NK-92 treated with Interleukin-12 subunit alpha and Interleukin-12 subunit beta, amount 100 ng/mL, for 24 hours (cell line): ENCODE measurements at places on chromosomes 1 and 21.

GRCh38 chr1:15681349-15682292, 2.5 kb upstream of the PLEKHM2 start:
- DNase-seq: no peak

DNA sequence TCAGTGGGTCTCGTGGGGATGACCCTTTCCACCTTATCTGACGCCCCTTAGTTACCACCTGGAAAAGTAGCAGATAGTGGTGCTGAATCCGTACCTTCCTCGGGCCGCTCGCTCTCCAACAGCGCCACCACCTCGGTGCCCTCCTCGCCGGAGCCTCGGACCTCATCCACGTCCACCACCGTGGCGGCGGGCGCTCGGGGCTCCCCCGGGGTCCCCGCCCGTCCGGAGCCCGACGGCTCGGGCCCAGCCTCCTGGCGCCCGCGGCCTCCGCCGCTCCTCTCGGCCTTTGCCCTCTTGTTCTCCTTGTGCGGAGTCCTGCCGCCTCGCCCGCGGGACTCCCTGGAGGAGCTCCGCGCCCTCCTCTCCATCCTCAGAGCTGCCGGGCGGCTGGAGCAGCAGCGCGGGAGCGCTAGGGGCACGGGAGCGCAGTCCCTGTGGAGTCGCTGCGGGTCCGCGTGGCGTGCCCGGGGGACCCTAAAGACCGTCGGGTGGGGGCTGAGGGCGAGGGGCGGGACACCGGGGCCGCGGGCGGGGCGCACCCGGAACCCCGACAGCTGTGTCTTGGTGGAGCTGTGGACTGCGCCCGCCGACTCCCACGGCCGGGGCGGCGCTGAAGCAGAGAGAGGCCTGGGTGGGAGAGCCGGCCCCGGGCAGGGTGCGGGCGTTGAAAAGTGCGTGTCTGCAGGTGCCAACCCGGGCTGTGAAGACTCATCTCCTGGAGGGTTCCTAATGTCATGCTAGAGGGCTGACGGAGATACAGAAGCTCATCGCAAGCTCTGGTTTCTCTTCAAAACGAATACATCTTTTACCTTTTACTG, at the start of gene NPHS2:
Gene NPHS2 (minus strand): TSS at position 452 of the 818 bp plus-strand sequence. CDS start 84 bp downstream, at position 368.
- DNase-seq: no peak

DNA sequence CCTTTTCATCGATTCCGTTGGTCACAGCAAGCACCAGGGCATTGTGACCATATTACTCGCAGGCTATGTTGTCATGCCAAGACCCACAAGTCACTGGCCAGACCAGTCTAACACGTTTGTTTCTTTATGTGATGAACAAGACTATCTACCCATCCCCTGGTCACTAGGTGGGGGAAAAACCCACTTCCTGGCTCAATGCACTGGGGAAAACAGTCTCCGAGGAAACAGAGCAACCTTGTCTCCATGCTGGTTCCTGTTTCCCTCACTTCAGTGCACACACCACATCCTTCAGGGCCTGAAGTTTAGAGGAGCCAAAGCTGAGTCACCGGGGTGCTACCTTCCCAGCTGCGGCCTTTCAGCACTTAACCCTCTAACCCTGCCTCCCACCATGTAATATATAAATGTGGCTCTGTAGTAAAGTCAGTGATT, 20.9 kb downstream of the ERICH3 start:
- no peak for DNase-seq

DNA sequence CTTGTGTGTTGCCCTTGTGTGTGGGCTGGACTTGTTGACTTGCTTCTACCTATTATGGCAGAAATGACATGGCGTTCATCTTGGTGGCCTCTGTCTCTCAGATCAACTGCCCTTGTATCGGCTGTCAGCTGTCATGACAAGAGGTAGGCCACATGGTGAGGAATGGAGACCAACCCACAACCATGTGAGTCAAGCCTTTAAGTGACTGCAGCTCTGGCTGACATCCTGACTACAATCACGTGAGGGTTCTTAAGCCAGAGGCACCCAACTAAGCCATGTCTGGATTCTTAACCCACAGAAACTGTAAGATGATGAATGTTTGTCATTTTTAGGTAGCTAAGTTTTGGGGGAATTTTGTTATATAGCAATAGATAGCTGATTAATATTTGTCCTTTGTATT, 82.1 kb downstream of the KCND3 start:
- no peak for DNase-seq
